Activated naive CD8-positive, alpha-beta T cell treated with anti-CD3 and anti-CD28 coated beads for 36 hours (primary cell): ENCODE measurements at places on chromosomes 5 and 9.
A peak's percentile ranks its signal among the peaks of the same experiment; 100 is the strongest.

- no peak for DNase-seq
Measured at GRCh38 chr5:40879163-40879942, 29.9 kb upstream of the C7 start.

DNA sequence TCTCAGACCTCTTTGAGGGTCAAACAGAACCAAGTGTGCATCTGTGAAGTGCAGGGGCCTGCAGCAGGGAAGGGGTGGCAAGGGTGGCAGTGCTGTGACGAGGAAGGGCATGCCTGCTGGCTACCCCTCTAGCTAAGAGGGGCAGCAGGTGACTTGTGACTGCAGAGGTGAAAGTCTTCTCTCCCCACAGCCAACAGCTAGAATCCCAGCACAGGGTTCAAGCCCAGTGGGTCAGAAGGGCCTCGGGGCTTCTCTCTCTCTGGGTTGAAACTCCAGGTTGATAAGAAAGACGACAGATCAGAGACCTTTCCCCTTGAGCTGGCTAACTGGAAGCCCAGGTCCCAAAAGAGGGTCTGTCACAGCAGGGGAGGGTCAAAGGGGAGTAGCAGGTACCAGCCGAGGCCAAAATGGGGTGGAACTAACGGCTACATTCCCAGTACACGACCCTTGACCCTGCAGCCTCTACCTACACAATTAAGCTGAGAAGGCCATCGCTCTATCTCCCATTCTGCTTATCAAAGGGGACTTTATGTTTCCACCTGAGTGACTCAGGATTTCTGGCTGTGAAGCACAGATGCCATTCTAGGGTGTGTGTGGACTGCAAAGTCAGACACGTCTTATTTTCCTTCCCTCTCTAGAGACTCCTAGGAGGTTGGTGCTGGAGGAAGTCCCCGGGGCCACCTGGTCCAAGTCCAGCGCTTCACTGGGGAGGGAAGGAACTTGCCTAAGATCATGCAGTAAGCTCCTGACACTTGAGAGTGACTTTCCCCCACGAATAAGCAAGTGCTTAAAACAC lies 14.6 kb downstream of the ANKS6 start:
- no peak for DNase-seq

GRCh38 chr9:75422944-75423522 lies 334.7 kb downstream of the OSTF1 start:
- peak; percentile 1 for DNase-seq

- DNase-seq = no peak
Measured at GRCh38 chr5:151589878-151590570, 1.1 kb downstream of the FAT2 start.

GRCh38 chr5:174140452-174141020 lies 95.0 kb downstream of the NSG2 start:
- DNase-seq = no peak

- no peak for DNase-seq
Measured at GRCh38 chr9:128943832-128944620, 3.4 kb downstream of the DOLK start.

DNA sequence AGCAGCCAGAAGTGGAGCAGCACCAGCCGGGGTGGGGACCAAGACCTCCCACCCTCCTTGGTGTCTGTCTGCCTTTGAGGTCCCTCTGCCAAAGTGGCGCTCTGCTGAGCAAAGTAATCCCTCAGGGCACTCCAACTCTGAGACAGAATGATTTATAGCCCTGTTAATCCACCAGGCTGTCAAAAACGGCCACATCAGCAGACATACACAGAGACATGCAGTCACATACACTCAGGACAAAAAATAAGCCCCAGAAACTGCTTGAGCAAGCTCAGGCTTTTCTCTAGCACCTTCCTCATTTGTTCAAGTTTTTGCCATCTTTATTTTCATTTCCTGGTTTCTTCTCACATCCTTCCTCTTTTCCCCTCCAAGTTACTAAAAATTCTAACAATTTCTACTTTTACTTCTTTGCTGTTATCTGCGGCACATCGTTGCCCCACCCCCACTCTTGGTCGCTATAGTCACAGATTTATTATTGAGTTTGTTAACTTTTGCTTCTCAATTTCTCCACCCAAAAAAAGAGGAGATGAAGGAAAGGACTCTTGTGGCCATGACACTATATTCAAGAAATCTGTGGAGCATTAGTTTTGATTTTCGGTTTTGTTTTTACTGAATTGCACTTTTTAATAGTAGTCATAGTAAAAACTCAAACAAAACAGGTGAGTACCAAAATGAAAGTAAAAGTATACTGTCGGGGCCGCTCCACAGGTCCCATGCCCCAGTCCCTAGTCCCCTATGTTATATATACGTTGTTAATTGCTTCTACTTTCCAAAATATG lies 17.4 kb upstream of the ADRB2 start:
- DNase-seq = peak; percentile 51

DNA sequence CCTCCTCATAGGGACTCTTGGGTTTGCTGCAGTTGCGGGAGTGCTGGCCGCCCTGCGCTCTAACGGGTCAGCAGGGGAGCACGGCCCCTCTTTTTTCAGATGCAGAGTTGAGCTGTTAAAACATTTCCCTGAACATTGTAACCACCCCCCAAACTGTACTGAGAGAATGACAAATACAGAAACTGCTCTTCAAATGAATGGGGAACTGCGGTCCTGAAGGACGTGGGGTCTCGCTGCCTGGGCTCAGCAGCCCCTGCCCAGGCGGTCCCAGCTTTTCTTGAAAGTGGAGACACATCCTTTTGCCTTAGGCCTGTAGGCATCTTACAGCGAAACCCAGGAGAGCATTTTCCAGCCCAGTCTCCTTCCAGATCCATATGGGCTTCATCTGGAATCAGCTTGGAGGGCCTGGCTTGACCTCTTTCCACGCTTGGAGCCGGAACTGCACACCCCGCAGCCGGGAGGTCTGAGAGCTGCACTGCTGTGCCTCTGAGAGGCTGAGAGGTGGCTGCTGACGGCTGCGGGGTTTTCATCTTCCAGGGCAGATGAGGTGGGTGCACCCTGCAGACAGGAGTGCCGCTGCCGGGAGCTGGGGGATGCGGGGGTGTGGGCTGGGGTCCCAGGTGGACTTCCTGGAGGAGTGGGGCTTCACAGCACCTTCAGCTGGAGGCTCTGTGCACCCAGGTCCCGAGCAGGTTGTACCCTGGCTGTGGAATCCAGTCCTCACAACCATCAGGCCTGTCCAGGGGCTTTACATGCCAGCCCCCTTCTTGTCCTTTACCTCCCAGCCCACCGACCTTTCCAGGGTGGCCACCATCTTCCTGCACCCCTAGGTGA lies 1.2 kb upstream of the AGPAT2 start:
- DNase-seq = no peak

GRCh38 chr5:15574806-15575325 lies 74.9 kb downstream of the FBXL7 start:
- no peak for DNase-seq

DNA sequence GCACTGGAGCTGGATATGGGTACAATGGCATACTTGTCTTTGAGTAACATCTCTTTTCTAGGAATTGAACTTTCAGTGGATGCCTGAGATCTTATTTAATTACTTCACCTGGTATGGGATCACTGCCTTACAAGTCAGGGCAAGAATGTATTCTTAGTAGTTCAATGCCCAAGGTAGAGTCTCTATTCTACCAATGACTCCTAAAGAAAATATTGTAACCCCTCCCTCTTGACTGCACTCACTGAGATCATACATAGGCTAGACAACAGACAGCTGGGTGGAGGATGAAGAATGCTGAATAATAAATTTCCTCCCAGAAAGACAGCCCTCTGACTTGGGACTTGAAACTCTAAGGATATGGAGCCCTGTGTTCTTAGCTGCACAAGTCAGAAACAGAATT lies 1216.3 kb upstream of the ACO1 start:
- DNase-seq = no peak
